Karpas-422 (cell line): ENCODE measurements at places on chromosomes 12 and 14.

DNA sequence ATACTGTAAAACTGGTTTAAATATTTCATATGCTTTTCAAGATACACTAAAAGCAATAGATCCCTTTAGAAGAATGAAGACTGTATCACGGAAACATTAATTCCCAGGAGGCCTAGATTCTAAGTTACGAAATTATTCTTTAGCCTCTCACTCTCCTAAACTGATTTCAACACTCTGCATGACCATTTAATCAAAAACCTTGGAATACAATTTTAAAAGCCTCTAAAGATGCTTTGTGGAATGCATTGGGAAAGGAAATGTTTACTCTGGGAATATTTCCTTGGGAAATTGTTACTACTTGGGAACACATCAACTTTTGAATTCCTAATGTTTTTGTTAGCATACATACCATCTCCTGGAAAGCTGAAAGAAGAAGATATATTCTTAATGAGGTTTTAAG, 255.7 kb upstream of the FAR2 start:
- DNase-seq: no peak

- DNase-seq: no peak
These were observed 1096.5 kb upstream of the TMEM132C start for GRCh38 chr12:127170226-127171180.

- DNase-seq: no peak
These were observed 23.7 kb upstream of the SERPINA6 start for GRCh38 chr14:94346841-94347240.

GRCh38 chr12:15268927-15269552, 47.8 kb upstream of the RERG start:
- DNase-seq: peak; percentile 83

DNA sequence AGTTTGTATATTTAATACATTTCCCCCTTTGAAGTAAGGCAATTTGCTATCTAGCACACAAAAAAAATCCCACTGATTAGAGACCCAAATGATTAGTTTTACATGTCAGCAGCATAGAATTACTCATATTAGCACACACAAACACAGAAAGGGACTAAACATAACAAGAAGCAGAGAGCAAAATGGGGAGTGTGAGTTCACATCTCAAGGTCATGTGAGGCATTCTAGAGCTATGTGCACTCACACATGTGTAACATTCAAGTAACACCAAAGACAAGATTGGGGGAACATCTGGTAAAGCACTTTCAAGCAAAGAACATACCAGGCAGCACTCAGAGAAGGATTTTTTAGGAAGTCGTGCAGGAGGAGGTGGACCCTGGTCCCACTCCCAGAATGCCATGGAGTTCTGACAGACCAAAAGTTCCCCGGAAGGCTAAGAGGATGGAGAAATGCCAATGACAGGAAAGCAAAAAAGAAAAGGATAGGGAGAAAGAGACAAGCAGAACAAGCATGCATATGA, 105.8 kb upstream of the SINHCAF start:
- DNase-seq: no peak
